Tibial nerve (tissue), 4 donors: ENCODE measurements at places on chromosomes 6 and 20.
A peak's percentile ranks its signal among the peaks of the same experiment; 100 is the strongest.

- no peak for DNase-seq
These were observed 244.4 kb downstream of the FOXA2 start for GRCh38 chr20:22339946-22340345.

GRCh38 chr20:1273366-1273765 is 7.3 kb downstream of the SNPH start:
- DNase-seq, result no peak

- DNase-seq, result no peak
These were observed 763 bp downstream of the TMEM14A start for GRCh38 chr6:52671676-52672075.

GRCh38 chr6:40810171-40810570 is 223.0 kb upstream of the LRFN2 start:
- DNase-seq, result no peak

- no peak for DNase-seq
These were observed 167.8 kb downstream of the LRFN2 start for GRCh38 chr6:40419377-40419776.

DNA sequence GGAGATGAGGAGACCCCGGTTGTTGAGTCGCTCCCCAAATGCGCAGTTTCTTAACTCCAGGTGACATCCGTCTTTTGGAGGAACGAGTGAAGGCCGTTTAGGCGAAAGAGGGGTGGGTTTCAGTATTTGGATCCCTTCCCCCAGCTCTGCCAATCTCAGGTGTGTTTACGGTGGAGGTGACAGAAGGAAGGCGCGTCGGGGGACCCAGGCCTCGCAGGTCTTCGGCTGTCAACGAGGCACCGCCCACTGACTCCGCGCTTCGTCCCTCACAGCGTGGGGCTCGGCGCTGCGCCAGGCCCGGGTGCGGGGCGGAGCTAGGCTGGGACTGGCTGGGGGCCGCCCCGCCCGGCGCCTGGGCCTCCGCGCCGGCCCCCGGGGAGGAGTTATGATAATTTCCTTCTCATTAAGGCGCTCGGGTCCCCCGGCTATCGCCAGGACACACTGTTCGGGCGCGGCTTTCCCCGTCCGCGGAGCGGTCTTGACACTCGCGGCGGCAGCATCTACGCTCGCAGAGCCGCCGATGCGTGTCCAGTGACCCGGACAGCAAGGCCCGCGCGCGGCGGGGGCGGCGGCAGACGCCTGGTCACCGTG is at the start of gene TFAP2C:
TSS of gene TFAP2C (plus strand) at position 434 of the 591 bp plus-strand sequence. CDS start 239 bp downstream, outside the sequence.
- no peak for DNase-seq

GRCh38 chr6:106027758-106028157 is 58.4 kb upstream of the PRDM1 start:
- DNase-seq, result no peak

DNA sequence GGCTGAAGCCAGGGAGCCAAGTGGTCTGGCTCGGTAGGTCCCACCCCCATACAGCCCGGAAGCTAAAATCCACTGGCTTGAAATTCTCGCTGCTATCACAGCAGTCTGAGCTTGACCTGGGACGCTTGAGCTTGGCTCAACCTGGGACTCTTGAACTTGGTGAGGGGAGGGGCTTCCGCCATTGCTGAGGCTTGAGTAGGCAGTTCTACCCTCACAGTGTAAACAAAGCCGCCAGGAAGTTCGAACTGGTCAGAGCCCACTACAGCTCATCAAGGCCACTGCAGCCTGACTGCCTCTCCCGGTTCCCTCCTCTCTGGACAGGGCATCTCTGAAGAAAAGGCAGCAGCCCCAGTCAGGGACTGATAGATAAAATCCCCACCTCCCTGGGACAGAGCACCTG is 1337.7 kb downstream of the HACE1 start:
- DNase-seq, result no peak

DNA sequence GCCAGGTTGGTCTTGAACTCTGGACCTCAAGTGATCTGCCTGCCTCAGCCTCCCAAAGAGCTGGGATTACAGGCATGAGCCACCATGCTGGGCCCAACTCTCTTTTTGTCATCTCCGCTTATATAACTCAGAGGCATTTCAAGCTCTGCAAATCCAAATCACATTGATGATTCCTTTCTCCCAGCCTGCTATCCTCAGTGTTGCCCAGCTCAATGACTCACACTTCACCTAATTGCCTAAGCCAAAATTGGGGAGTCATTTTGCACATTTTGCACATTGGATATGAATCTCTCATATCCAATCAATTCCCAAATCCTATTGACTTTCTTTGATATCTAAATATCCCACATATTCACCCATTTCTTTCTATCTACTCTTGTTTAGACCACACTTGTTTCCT is 3.9 kb downstream of the UTRN start:
- no peak for DNase-seq

- DNase-seq, result no peak
These were observed 52.6 kb downstream of the E2F3 start for GRCh38 chr6:20454204-20454824.

DNA sequence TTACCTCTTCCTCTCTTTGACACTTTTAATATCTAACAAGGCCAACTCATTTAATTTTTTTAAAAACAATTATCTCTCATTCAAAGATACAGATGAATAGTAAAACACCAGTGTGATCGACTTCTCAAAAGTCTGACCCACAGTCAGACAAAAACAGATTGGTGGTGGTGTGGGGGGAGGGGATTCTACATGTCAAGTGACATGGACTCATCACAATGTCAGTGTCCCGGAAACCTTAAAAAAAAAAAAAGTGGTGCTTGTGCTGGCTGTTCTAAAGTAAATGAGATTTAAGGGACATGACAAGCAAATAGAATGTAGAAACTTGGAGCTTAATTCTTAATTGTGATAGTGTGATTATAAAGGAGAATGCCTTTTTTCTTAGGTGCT is 16.3 kb upstream of the RFPL4B start:
- no peak for DNase-seq

GRCh38 chr6:26475823-26476729 is 18.3 kb downstream of the BTN2A1 start:
- DNase-seq, result no peak

- DNase-seq, result peak; percentile 53
These were observed 12.6 kb downstream of the DYNLT1 start for GRCh38 chr6:158631678-158632537.

DNA sequence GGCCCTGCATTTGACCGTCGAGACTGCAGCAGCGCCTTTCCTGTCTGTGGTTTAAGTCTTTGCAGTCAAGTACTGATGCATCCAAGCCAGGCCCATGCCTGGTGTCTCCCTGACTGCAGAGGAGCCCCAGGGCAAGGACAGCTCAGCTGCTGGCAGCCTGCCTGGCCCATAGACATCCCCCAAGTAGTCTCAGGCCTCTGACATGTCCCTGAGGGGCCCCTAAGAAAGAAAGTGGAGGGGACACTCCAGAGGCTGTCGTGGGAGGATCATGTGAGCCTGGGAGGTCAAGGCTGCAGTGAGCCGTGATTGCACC is 18.0 kb downstream of the HRH3 start:
- no peak for DNase-seq

DNA sequence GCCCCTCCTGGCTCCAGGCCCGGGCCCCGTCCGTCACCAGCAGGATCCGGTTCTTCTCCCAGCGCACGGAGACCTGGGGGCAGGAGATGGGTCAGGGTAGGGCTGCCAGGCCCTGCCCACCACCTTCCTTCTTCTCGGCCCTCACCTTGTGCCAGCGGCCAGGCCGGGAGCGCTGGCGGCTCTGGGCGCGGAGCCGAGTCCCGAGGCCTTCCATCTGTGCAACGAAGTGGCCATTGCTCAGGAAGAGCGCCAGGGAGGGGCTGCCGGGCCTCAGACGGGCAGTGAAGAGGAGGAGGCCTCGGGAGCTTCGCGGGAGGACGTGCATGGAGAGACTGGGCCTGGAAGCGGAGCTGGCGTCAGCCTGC is 7.9 kb downstream of the ADRM1 start:
- DNase-seq, result no peak

DNA sequence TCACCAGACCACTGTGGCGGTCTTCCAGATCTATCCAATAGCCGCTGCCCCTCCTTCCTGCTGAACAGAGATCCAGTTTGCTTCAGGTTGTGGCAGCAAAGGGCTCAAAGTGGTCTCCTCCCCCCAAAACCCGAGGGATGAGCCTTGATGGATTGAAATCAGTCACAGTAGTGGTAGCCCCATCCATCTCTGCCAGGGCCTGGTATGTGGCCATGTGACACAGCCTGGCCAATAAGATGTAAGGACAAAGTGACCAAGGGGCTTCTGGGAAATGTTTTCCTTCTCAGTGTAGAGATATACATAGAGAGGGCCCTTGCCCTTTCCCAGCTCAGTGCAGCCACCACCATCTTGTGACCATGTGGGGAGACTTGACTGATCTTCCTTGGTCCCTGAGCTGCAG is 4.1 kb upstream of the ARMC2 start:
- no peak for DNase-seq

DNA sequence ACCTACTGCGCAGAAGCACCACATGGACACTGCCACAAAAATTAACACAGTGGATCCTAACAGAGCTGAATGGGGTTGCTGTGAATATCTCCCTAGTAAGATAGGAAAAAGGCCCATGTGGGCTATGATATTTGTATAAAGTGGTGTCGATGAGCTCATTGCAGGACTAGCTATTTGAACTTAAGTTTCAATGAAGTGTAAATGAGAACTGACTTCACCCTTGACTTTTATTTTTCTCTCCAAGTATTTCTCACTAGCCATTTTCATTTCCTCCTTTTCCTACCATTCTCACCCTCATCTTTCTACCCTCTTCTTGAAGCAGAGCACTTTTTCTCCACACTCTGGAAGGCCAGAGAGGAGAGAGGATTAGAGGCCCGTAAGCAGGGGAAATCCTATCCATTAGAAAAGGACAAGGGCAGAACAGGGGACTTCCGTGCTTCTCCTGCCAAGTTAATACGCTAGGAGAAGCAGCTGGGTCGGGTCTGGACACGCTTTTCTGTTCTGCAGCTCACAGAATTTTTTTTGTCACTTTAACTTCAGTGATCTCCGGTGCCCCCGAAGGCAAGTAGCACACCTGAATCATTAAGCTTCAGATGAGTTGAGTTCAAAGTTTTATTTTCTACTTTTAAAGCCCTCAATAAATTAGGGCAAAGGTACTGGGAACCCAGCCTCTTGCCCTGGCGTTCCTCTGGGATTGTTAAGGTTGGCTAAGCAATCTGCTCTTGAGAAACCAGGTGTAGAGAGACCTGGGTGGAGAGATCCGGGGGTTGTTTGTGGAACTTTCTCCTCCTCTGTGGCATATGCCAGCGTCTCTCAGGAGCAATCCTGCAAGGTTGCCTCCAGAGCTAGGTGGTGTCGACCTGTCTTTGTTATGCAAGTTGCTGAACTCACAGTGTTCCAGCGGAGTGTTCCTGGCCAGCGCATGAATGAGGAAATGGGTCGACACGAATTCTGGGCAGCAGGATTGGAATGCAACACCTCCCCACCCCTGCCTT is 56.2 kb upstream of the ARID1B start:
- DNase-seq, result no peak

DNA sequence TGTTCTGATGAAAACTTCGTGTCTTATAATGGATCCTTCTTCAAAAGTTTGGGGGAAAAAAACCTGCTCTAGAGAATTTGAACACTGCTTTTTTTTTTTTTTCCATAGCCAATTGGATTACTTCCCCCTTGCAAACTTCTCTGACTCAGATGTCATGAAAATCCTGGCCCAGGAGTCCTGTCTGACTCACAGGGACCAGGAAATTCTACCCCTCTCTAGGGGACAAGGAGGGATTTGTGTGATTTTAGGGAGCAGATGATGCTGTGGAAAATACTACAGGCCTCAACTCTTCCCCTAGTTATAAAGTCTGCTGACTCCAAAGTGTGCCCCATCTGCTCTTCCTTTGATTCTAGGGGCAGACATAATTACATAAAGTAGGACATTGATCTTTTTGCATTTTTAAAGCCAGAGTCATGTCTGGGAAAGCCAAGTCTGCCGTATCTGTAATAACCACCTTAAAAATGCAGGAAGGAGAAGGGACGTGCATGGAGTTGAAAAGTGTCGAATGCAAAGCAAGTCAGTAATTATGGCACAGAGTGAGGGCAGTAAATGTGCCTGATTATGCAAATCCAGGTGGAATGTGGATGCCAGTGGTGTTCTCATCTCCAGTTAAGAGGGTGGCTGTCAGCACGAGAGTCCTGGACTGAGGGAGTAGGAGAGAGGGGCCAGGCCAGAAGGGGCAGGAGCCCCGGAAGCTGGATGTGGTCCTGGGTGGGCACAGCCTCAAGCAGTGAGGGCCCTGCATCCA is 144.3 kb upstream of the SULF2 start:
- no peak for DNase-seq

DNA sequence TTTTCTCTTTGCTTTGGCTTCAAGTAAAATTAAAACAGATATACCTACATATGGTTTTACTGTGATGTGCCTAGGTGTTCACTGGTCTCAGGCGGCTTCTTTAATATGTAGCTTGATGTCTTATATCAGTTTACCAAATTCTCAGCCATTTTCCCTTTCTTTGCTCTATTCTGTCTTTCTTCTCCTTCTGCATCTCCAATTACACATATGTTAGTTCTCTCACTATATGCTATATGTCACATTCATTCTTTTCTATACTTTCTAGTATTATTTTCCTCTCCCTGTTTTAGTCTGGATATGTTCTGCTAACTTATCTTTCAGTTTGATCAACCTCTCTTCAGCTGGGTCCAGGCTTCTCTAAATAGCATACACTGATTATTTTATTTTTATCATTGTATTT is 14.4 kb upstream of the WFDC8 start:
- DNase-seq, result no peak

DNA sequence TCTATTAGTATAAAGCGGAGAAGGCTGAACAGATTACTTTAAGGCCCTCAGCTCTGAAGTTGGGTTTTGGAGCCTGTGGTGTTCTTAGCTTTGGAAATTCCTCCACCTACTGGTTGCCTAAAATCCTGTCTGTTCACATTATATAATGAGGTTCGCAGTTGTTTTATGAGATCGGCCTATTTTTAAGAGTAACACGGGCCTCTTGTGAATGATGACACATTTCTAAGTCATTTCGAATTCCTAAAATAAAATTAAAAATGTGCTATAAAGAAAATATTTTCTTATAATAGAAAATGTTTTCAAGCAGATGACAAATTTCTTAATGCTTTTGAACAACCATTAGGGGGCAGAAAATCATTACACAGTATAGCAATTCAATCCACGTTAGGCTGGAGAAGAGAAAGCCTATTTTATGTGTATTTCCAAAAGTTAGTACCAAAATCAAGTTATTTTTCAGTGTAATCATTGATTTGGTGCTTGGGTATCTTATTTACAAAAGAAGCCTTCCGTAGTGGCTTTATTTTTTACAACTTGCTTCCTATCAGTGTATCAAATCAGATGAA is 15.8 kb upstream of the FAM8A1 start:
- peak; percentile 60 for DNase-seq

DNA sequence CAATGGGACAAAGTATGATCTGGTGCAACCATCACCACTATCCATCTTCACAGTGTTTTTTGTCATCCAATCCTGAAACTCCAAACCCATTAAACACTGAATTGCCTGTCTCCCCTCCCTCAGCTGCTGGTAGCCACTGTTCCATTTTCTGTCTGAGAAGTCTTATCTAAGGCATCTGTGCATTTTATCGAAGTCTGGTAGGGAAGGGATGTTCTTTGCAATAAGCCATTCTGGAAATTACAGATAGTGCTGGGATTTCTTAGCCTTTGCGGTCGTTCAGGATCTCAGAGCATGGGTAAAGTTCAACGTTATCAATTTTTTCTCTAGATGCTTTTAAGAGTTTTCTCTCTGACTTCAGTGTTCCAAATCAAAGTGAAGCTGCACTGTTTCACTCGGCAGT is 24.1 kb downstream of the KIF25 start:
- no peak for DNase-seq

- DNase-seq, result no peak
These were observed 198.1 kb downstream of the DLL1 start for GRCh38 chr6:170092826-170093225.
